ENCODE measurements at places on chromosomes 4 and X.

DNA sequence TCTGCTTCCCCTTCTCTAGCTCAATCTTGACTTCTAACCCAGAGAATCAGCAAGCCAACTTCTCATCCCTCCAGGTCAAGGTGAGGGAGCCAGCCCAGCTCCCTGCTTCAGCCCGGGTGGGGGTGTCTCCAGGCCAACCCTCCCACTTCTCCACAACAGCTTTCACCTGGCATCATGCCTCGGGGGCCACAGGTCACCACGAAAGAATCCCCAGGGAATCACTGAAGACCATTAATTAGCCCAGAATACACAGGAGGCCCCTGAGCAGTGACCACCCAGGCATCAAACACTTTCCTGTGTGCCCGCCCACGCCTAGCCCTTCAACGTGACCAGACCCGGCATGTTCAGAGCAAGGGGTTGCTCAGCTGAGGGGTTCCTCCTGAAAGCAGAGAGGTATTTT, 646.7 kb downstream of the BCOR start:
- no peak for DNase-seq

GRCh38 chr4:142818476-142818875, 27.6 kb downstream of the INPP4B start:
- DNase-seq: no peak

- no peak for DNase-seq
Observed at GRCh38 chrX:39063037-39063436, 261.8 kb downstream of the MID1IP1 start.

DNA sequence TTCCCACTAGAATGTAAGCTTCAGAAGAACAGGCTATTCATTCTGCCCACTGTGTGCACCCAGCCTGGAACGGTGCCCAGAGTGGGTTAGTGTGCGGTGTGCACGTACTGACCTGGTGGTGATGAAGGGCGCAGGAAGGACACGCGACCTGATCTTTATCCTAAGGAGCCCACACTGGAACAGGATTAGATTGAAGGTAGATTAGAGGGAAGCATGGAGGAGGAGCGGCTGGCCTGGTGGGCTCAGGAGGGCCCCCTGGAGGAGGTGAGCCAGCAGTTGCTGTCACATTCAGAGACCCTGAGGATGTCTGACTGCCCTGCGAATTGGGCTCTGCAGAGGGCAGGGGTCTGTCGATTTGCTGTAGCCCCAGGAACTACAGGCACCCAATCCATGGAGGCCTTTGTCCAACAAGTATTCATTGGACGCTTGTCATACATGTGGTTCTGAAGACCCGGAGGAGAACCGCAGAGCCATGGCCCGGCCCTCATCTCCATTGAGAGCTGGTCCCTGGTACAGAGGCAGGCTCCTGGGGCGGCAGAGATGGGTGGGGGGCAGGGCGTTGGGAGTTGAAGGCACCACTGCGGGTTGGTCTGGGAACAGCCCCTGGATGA, 73.2 kb downstream of the HTRA3 start:
- DNase-seq: no peak

DNA sequence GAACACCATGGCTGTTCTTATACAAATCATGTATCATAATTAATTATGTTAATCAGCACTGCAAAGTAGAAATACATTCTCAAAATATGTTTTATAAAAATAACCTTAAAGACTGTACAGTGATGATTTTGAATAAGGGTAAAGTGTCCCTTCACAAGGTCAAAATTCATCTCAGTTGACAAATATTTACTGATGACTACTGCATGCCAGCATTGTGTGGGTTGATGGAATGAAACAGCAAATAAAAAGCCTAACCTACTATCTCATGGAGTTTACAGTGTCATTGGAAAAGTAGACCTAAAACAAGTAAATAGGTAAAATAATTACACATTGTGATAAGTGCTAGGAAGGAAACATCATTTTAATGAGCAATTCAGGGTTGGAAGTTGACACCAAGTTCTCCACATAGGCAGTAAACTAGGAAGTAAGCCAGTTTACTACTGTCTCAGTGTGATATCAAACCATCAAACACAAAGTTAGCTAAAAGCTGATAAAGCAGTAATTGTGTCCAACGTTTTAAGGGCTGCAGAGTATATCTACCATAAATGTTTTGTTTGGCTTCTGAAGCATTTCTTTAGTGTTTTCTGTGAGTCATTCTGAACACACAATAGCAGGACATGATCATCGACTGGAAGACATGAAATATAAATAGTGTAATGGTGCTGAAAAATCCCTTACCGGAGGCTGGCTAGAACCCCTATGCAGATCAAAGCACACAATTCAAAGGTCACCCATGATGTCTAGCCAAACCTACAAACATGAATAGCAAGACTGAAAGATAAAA, 221.8 kb downstream of the DACH2 start:
- DNase-seq: no peak

DNA sequence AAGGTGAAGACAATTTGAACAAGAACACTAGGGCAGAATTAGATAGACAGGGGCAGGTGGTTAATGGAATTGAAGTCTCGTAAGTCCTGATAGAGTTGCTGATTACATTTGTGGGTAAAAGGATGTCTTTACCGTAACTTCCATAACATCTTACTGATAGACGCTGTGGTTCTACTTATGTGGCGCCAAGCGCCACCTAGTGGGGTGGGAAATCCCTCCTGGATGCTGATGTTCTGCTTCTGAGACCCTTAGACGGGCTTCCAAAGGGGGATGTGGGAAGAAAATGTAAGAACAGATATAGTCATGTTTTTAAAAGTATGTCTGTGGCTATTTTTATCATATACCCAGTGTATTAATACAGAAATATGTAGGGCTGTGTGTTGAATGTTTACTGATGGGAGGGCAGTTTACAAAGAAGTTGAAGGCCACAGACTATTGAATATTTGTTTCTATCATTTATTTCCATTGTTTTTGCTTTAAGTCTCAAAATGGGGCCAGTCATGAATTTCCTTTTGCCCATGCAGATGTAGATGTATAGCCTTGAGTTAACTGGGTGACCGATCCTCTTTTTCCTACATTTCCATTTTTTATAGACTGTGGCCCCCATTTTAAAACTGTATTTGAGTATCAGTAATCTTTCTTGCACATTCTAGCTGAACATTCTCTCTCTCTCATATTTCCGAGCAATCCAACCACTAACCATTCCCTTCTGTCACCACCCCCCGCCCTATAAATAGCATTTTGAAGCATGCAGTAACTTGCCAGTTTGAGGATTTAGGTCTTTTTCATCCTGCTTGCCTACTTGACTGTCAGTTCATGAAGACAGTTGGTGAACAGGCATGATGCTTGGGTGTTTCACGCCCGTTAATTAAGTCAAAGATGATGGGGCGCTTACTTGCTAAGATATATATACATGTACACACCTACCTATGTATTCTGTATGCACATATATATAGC, 12.1 kb upstream of the TLR8 start:
- peak; percentile 7 for DNase-seq

DNA sequence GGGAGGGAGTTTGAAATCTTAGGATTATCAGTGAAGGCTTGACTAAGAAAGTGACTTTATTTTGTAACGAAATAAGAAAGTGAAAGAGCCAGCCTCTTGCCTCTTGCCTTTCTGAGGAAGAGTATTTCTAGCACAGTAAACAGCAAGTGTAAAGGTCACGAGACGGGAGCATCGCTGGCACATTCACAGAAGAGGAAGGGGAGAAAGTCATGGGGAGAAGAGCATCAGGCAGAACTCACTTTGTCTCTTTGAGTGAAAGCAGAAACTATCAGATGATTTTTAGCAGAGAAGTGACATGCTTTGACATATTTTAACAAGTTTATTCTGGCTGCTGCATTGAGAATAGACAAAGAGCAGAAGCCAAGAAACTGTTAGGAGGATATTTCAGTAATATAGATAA, 313.8 kb downstream of the CAMK2D start:
- no peak for DNase-seq

DNA sequence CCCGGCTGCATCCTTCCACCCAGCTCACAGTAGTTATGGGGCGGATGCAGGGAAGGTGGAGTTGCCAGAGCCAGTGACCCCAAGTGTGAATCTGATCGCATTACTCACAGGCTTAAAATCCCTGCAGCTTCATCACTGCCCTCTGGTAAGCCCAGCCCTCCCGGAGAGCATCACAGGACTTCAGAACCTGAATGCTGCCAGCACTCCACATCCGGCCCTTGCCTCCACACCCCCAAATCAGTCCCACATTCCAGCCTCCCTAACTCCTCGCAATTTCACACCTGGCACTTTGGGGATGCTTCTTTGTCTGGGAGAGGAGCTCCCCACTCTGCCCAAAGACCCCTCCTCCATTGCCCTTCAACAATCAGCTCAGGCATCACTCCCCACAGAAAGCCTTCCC, 15.6 kb downstream of the RASL11B start:
- no peak for DNase-seq

GRCh38 chr4:112508356-112508755, 7.6 kb downstream of the NEUROG2 start:
- no peak for DNase-seq
